ENCODE measurements at places on chromosomes 6 and 20. TPM values are rescaled to one million over a fixed set of nuclear protein-coding genes. Genes with fewer than 3 reads are reported as not detected.

DNA sequence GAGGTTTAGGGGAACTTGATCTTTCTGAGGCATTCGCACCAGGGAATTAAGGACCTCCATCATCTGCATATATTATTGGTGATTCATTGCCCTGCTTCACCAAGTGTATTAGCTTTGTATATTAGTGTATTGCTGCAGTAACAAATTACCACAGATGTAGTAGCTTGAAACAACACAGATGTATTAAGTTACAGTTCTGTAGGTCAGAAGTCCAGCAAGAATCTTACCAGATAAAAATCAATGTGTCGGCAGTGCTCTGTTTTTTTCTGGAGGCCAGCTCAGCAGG lies 65.8 kb downstream of the HMGN3 start:
- H3K4me1 ChIP-seq: peaks cover 15% of the 10 kb centered on the region
- H3K4me3 ChIP-seq: peak overlapping the region; percentile 52
- H3K27ac ChIP-seq: no peak overlapping the region

DNA sequence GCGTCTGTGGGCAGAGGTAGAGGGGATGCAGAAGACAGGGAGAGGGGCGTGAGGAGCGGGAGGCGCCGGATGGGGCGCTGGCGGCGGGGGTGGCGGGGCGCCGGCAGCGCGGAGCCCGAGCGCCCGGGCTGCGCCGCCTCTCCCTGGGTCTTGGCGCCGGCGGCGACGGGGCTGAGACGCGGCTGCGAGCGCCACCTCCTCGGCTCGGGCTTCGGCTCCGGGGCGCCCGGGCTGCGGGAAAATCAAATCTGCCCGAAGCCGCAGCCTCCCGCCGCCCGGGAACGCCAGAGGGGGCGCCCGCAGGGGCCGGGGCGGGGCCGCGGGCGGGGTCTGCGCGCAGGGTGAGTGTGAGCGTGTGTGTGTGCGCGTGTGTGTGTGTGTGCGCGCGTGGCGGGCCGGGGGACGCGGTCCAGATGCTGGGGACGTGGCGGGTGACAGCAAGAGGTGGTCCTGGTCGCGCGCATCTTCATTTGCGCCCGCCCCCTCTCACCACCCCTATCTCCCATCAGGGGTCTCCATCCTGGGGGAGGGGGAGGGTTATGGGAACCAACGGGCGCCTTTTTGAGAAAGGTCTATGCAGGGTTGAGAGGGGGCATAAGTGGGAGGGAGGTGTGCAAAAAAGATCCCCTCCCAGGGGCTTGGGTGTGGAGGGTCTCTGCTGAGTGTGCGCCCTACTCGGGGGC lies 646 bp upstream of the CPNE5 start:
- no peaks in the 10 kb centered on the region for H3K27me3 ChIP-seq
- no peak overlapping the region for H3K27ac ChIP-seq
- DNase-seq: peak; percentile 67
- H3K4me1 ChIP-seq: no peaks in the 10 kb centered on the region

GRCh38 chr20:35651958-35652357 lies 12.7 kb downstream of the CPNE1 start:
- no peak for DNase-seq
- H3K4me3 ChIP-seq: no peak overlapping the region
- H3K27me3 ChIP-seq: no peaks in the 10 kb centered on the region

DNA sequence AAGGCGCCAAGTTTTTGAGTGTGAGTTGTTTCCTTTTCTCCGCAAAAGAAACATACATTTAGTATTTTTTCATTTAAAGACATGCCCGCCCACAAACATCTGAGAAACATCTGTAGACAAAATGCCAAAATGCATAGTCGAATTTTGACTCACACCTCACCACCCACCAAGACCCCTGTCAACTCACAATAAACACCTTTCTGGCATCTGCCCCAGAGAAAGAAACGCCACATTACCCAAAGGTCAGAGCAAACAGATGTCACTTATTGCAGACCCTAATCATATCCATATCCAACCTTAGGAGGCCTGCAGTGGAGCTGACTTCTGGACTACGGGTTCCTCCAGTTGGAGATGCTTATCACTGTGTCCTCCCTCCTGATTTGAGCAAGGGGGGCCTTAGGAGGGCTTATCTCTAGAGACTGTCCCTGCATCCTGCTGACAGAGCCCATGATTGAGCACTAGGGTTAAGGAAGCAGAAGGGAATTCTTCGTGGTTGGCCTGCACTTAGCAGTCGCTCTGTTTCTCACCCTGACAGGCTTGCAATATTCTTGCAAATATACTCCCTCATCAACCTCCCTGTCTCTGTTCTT lies 90.5 kb upstream of the TBX18 start:
- H3K36me3 ChIP-seq: no peaks in the 10 kb centered on the region
- DNase-seq: no peak
- H3K27me3 ChIP-seq: no peaks in the 10 kb centered on the region
- H3K4me3 ChIP-seq: no peak overlapping the region
- no peak overlapping the region for H3K27ac ChIP-seq
- peaks cover 11% of the 10 kb centered on the region for H3K4me1 ChIP-seq

- H3K4me3 ChIP-seq: peak overlapping the region; percentile 71
- H3K27ac ChIP-seq: peak overlapping the region; percentile 75
- H3K36me3 ChIP-seq: no peaks in the 10 kb centered on the region
- DNase-seq: peak; percentile 78
These were observed 186.5 kb downstream of the PDE7B start for GRCh38 chr6:136037876-136038460.

DNA sequence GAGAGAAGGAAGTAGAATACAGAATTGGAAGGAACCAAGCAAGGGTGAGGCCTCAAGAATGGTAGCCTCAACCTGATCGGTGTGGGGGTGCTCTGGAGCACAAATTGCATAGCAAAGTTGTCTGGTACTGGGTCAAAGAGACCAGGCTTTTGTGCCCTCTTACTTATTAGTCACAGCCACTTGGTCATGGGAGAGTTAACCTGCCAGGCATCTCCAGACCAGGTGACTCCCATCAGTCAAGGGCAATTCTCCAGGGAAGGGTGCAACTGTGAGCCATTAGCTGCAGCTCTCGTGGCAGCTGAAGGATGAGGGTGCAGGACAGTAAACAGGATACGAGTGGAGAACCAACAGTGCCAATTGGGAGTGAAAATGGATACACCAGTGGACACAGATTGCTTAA lies 47.7 kb upstream of the PLCB4 start:
- H3K4me1 ChIP-seq: peaks cover 6% of the 10 kb centered on the region
- H3K4me3 ChIP-seq: no peak overlapping the region
- H3K27me3 ChIP-seq: no peaks in the 10 kb centered on the region

PDYN gene
- total RNA-seq: not detected

- H3K27me3 ChIP-seq: no peaks in the 10 kb centered on the region
- H3K4me3 ChIP-seq: no peak overlapping the region
- H3K27ac ChIP-seq: no peak overlapping the region
- no peaks in the 10 kb centered on the region for H3K4me1 ChIP-seq
- H3K36me3 ChIP-seq: no peaks in the 10 kb centered on the region
- DNase-seq: no peak
These were observed 14.3 kb downstream of the KIAA0319 start for GRCh38 chr6:24631671-24632070.

DNA sequence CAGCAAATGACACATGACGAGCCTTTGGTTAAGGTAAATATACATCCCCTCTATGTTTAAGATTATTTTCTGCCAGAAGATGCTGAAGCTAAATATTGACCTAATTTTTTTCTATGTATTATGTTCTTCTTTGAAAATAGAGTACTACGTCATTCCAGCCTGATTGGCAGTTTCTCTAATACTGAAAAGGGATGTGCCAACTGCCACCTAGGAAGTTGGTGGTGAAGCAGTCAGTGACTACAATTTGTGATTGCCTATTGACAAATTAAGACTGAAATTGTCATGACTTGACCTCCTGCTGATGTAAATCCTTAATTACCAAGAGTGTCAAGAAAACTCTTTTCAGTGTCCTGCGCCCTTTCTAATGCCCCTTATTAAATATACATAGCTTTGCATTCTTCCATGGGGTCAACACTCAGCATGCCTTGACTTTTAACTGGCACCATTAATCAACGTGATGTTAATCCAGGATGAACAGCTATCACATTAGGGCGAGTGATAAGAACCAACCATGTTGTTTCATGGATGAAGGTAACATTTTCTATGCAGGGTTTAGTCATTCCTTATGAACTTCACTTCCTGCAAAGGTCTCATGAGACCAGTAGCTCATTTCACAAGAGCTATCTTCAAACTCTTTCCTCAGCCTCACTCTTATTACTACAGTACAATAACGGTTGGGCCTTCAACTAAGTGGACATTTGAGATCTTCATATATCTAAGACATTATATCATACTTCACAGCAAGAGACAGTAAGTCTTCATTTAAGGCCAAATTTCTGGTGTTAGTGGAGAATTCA lies 22.5 kb upstream of the SGK1 start:
- no peak overlapping the region for H3K27ac ChIP-seq
- H3K36me3 ChIP-seq: no peaks in the 10 kb centered on the region
- H3K4me1 ChIP-seq: no peaks in the 10 kb centered on the region
- H3K27me3 ChIP-seq: no peaks in the 10 kb centered on the region

DNA sequence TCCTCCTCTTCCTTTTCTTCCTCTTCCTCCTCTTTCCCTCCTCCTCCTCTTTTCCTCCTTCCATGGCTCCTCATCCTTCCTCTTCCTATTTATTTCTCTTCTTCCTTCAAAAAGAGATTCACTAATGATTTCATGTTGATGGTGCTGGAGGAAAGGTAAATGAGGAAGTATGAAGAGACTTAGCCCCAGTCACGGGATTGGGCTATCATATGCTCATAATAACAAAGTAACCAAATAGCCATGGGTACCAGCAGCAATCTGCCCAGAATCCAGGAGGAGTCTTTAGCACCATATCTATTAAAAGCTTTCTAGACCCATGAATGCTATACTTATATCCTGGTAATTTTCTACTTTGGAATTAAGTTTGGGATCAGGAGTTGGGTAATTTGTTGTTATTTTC lies 910.9 kb upstream of the MAP3K7 start:
- DNase-seq: no peak
- H3K27ac ChIP-seq: no peak overlapping the region
- H3K4me3 ChIP-seq: no peak overlapping the region
- no peaks in the 10 kb centered on the region for H3K4me1 ChIP-seq

DNA sequence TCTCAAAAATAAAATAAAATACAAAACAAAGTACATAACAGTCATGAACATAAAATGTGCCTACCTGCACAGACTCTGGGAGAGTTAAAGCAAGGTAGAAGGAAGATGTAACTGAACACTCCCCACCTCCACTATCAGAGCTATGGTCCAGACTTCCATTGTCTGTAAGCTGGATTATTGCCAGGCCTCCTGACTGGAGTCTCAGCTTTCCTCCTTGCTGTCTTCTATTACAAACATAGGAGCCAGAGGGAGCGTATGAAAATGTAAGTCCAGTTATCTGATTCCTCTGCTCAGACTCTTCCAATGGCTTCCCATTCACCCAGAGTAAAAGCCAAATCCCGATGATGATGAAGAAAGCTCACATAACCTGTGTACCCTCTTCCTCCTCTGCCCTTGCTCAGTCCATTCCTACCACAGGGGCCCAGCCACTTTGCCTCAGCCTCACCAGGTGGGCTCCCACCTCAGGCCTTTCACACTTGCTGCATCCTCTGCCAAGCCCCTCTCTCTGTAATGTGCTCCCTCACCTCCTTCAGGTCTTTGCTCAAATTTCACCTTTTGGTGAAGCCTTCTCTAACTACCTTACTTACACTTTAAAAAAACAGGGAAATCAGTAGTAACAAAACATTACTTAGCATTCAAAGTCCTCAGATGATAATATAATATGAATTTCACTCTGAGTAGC lies 194.1 kb downstream of the RIMS1 start:
- no peak overlapping the region for H3K27ac ChIP-seq
- no peak for DNase-seq
- H3K4me1 ChIP-seq: no peaks in the 10 kb centered on the region
- H3K27me3 ChIP-seq: peaks cover 8% of the 10 kb centered on the region
- H3K36me3 ChIP-seq: no peaks in the 10 kb centered on the region

GLP1R gene
- total RNA-seq: not detected

DNA sequence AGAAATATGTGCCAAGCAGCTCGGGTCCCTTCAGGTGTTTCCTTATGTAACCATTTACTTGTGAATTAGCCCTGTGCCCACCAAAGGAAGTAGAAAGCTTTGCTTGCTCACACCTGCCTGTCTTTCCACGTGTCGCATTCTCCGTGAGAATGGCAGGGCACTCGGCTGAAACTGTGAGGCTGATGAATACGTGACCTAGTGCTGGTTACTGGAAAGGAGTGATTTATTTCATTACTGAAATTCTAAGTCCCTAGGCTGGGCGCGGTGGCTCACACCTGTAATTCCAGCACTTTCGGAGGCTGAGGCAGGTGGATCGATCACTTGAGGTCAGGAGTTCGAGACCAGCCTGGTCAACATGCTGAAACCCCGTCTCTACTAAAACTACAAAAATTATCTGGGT lies 45.9 kb upstream of the TULP1 start:
- no peak for DNase-seq
- H3K4me1 ChIP-seq: no peaks in the 10 kb centered on the region
- no peak overlapping the region for H3K4me3 ChIP-seq
- H3K27ac ChIP-seq: no peak overlapping the region
- peaks cover 7% of the 10 kb centered on the region for H3K27me3 ChIP-seq
- H3K36me3 ChIP-seq: no peaks in the 10 kb centered on the region

GRCh38 chr6:84459401-84459800 lies 232.0 kb upstream of the CEP162 start:
- no peak for DNase-seq
- no peak overlapping the region for H3K27ac ChIP-seq
- no peaks in the 10 kb centered on the region for H3K27me3 ChIP-seq
- no peak overlapping the region for H3K4me3 ChIP-seq

DNA sequence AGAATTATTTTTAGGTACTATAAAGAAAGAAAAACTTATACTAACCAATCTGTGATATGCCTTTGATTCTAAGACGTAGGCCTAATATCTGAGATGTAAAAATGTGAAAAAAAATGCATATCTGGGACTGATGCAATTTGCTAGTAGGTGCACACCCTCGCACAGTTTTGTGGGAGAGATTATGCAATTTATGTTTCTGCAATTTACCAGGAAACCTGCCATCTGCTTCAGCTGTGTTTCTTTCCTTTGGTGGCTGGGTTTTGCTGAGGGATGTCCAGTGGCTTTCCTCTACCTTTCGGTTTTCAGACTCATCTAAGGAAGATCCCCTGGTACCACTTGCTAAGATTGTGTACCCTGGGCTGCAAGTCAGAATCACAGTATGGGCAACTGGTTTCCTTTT lies 186.9 kb downstream of the ZFP64 start:
- H3K36me3 ChIP-seq: no peaks in the 10 kb centered on the region
- peaks cover 13% of the 10 kb centered on the region for H3K4me1 ChIP-seq
- peak; percentile 75 for DNase-seq
- H3K27me3 ChIP-seq: no peaks in the 10 kb centered on the region
- 0 out of 2 replicates have a peak overlapping the region, but pooled peaks have one; percentile 15 for H3K4me3 ChIP-seq

GRCh38 chr6:152268846-152269442 lies 368.2 kb downstream of the SYNE1 start:
- peak; percentile 60 for DNase-seq
- H3K27me3 ChIP-seq: no peaks in the 10 kb centered on the region
- H3K27ac ChIP-seq: no peak overlapping the region
- peaks cover 48% of the 10 kb centered on the region for H3K4me1 ChIP-seq
- peaks cover 31% of the 10 kb centered on the region for H3K36me3 ChIP-seq
- no peak overlapping the region for H3K4me3 ChIP-seq
